ENCODE measurements at places on chromosomes 5 and 9. TPM values are rescaled to one million over a fixed set of nuclear protein-coding genes. Genes with fewer than 3 reads are reported as not detected.

DNA sequence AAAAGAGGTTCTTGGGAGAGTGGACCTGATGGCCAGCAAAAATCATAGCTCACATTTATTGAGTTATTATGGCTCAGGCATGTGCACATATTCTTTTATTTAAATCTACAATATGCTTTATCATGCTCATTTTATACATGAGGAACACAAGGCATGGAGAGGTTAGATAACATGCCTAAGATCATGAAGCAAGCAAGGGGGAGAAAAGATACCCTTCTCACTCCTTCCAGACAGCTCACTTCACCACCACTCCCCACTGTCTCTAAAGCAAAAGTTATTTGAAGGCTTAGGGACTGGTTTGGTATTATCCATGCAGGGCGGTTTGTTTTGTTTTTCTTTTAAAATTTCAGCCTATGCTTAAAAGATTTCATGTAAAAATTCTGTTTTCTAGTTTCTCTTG, 59.0 kb upstream of the PDE8B start:
- DNase-seq: no peak

- no peak for DNase-seq
These were observed 68.7 kb downstream of the SHB start for GRCh38 chr9:38000332-38000731.

DNA sequence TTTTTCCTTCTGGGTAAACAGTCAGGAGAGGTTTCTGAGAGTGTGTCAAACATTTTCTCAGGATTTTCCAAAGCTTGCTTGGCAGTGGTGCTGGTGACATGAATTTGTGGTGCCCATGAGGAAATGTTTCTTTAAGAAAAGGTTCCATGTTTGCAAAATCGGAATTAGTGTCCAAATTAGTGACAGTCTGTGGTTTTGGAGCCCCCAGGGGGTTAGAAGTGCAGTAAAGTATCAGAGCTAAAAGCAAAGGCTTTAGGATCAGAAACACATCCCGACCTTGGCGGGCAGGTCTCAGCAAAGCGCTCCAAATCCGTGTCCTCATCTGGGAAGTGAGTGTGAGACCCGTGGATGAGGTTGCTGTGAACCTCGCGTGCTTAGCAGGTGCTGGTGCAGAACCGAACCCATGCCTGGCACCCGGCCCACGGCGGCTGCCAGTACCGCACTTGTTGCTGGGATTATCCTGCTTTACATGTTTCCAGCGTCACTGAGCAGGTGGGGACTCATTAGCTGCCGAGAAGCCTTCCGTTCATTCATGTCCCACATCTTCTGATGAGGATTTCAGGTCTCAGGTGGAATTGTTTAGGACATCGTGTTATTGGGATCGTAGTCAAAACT, 70.8 kb upstream of the COL5A1 start:
- DNase-seq: peak; percentile 72

DNA sequence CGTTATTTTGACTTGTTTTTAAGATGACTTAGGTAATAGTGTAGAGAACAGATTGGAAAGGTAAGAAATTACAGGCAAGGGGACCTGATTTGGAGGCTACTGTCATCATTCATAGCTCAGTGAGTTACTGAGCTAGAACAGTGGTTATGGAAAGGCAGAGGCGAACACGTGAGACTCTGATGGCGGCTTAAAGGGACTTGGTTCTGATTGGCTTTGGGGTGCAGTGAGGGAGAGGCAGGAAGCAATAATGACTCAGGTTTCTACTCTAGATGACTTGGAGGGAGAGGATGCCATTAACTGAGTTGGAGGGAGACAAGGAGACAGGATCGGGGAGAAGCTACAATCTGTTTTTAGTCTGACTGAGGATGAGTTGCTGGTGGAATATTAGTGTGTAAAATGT, 3.0 kb downstream of the F2RL2 start:
- no peak for DNase-seq

DNA sequence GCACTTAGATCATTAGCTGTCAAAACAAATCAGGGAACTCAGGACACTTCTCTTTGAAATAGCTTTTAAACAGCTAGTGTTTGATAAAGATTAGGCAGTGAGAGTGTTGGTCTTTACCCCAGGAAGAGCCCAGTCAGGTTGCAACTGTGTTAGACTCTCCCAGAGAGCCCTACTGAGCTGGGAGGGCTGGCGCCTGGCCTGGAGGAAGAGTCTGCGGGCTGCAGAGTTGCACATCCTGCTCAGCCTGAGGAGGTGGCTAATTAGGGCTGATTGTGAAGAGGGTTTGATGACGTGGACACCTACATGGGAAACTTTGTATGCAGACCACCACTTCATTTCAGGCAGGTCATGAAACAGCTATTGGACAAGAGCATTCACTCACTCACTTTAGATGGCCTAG, 112.0 kb downstream of the TMEM174 start:
- no peak for DNase-seq

GRCh38 chr9:114973216-114973615, 42.8 kb upstream of the TNFSF8 start:
- no peak for DNase-seq

- DNase-seq: no peak
These were observed 188.2 kb downstream of the SGCD start for GRCh38 chr5:156515121-156515520.

DNA sequence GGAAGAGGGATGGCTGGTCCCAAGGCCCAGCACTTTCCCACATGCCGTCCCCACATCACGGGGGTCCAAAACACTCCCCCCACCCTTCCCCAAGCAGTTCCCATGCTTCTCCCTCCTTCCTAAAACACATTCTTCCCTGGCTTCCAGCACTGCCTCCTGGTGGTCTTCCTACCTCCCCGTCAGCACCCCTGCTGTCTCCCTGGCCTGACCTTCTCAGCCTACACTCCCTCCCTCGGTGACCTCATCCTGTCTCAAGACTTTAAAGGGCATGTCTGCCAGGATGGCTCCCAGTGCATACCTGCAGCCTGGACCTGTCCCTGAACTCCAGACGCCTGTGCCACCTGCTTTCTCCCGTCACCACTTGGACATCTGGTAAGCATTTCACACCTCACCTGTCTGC, 4.3 kb upstream of the NCS1 start:
- DNase-seq: no peak

GRCh38 chr9:21524099-21524830, 42.2 kb upstream of the IFNE start:
- DNase-seq: no peak

GRCh38 chr9:28770226-28770625, 1196.9 kb upstream of the C9orf72 start:
- no peak for DNase-seq

Gene ROR2
- 22.3 TPM for total RNA-seq

DNA sequence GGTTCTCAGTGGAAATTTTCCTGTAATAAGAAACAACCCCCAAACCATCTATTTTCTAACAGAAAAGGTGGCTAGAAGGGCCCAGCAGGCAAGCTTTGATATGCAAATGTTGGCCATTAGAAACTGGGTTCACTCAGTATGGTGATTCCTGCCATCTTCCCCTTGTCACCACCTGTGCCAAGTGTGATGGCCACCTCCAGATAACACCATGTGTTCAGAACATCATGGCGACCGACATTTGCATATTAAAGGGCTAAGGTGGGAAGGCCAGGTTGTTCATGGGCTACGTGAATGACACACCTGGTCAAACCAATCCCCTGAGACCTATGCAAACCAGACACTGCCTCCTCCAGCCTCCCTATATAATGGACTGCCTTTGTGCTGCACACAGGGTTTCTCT, 20.4 kb downstream of the FOXE1 start:
- peak; percentile 79 for DNase-seq

Gene RGS7BP
- total RNA-seq: 11.8 TPM

DNA sequence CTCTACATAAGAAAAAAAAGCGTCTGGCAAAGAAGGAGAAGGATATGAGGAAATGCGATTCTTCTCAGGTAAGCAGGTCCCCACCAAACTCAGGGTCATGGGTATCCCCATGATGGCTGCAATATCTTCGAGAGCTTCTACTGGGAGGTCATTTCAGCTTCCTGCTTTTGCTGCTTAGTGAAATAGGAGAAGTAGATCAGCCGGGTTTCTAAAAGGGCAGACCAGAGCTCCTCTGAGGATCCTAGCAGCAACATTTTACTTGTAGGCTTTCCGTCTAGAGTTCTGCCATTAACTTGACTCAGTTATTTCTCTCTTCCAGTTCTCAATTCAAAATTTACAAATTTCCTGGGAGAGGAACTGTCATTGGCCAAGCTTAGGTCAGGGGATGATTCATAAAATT, 134.7 kb downstream of the DPYSL3 start:
- no peak for DNase-seq

DNA sequence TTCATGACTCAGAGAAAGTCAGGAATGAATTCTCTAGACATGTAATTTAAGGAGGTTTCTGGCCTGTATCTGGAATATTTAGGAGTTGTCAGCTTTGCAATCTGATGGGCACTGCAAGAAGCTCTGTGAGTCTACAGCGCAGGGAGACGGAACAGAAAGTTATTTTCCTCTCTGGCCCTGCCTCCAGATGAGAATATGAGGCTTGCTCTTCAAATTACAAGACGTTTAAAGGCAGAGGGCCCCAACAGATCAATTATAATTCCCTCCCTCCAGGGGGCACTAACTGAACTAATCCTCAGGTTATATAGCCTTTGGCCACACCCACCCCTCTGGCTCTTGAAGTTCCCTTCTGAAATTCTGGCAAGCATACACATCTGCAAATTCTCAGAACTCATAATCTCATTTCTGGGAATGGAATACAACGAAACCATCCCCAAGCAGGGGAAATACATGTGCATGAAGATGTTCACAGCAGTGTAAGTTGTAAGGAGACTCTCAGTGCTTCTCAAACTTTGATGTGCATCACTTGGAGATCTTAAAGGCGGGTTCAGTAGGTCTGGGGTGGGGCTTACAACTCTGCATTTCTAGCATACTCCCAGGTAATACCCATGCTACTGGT, 307.6 kb downstream of the CWC27 start:
- no peak for DNase-seq
